KBM-7 (cell line): ENCODE measurements at places on chromosomes 7 and 10.

GRCh38 chr10:127275793-127276450, 79.5 kb upstream of the INSYN2A start:
- no peak for DNase-seq

DNA sequence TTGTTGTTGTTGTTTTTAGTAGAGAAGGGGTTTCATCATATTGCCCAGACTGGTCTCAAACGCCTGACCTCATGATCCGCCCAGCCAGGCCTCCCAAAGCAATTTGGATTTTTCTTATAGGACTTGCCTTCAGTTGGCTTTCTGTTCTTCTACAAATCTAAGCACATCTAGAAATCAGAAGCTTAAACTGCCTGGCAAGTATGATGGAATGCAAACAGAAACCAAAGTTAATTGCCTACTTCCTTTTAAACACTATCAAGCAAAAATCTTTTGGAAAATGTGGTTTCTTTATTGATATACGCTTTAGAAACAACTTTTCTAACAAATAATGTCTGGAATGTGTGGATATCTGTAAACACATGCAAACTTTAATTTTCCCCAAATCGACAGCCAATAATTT, 64.9 kb downstream of the USP6NL start:
- peak; percentile 26 for DNase-seq

GRCh38 chr7:43905209-43905946, 1.0 kb downstream of the URGCP start:
- DNase-seq, result no peak

- DNase-seq, result no peak
Measured at GRCh38 chr10:111323389-111323966, 246.6 kb downstream of the ADRA2A start.
